AG09309 (cell line): ENCODE measurements at places on chromosomes 16 and 17.
A peak's percentile ranks its signal among the peaks of the same experiment; 100 is the strongest.

DNA sequence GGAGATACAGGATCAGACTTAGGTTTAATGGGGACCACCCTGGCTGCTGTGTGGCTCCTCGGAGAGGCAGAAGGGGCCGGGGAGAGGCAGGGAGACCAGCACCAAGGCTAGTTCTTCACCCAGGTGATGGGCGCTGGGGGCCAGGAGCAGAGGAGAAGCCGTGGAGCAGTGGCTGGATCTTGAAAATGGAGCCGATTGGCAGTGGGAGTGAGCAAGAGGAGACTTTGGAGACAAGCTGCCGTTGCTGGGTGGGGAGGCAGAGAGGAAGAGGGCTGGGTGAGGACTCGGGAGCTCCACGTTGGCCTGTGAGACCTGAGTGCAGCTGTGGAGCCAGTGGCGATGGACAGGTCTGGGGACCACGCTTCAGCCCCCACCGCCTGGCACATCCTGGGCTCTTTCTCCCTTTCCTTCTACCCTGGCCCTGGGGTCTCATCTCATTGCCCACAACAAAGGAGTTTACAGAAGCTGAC is 9.0 kb downstream of the RAB11FIP4 start:
- DNase-seq: no peak

- DNase-seq: peak; percentile 73
These were observed 662 bp upstream of the TUBB3 start for GRCh38 chr16:89922477-89922883.

GRCh38 chr17:74391771-74392170 is 24.5 kb downstream of the GPR142 start:
- DNase-seq: no peak

- no peak for DNase-seq
These were observed 363.2 kb downstream of the SNX29 start for GRCh38 chr16:12339686-12340085.

- DNase-seq: no peak
These were observed 19.7 kb downstream of the QPRT start for GRCh38 chr16:29698484-29699323.

DNA sequence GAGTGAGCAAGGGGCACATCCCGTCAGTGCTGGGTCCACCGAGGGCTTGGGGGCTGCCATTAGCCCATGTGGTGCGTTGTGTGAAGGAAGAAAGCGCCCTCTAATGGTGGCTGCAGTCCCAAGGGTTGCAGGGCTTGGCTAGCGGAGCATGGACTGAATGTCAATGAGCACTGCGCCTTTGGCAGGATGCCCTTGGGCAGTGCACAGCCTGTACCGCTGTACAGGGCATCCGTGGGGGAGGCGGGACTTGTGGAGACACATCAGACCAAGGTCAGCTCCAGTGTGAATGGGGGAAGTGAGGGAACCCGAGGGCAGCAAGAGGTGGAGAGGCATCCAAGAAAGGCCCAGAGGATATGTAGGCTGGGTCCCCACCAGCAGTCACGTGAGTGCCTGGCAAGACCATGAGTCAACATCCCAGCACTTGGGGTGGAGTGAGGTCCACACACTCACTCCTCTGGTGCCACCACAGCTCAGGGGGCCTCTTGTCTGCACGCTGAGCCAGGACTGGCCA is 75.5 kb upstream of the MED9 start:
- DNase-seq: no peak

- DNase-seq: no peak
These were observed 69.2 kb downstream of the MAP2K4 start for GRCh38 chr17:12089809-12090384.

- no peak for DNase-seq
These were observed 26.0 kb upstream of the CNEP1R1 start for GRCh38 chr16:49998991-49999390.

DNA sequence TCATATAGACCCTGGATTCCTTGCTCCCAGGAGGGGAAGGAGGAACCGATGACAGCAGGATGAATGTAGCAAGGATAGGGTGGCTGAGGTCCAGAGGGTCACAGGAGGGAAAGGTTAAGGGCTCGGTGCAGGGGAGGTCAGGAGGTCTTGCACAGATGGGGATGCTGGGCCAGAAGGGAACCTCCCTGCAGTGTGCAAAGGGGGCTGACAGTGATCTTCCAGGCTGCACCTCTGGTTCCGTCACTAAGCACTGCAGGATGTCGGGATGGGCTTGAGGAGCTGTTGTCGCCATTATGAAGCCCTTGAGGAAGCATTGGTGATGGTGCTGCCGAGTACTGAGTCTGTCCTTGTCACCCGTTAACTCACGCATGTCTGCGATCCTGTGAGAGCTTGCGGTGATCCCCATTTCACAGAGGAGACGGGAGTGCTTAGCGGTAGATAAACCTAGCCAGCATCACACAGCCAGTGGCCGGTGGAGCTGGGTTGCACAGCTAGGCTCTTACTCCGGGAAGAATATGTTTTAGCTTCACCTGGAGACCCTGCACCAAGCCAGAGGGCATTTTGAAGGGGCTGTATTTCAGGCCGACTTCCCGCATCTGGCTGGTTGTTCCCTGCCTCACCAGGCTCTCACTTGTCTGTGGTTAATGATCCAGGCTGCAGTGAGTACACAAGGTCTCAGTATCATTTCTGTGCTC is 120.4 kb downstream of the SNX29 start:
- no peak for DNase-seq

GRCh38 chr17:77839698-77840512 is 118.6 kb upstream of the TNRC6C start:
- no peak for DNase-seq

- DNase-seq: no peak
These were observed 105.6 kb upstream of the TOM1L1 start for GRCh38 chr17:54795046-54795445.

DNA sequence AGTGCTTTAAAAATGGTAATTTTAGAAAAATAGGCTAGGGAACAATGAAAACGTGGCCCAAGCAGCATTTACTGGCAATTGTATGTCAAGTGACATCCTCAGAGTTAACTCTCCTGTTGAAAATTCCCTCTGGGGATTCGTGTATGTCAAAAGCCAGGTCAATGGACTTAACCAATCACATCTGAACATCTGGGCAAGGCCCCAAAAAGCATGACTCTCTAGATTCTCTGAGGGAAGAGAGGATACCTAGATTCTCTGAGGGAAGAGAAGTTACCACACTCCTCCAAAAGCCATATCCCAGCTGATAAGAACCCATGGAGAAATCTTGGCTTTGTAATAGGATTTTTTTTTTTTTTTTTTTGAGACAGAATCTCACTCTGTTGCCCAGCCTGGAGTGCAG is 23.5 kb downstream of the NFE2L1 start:
- no peak for DNase-seq

DNA sequence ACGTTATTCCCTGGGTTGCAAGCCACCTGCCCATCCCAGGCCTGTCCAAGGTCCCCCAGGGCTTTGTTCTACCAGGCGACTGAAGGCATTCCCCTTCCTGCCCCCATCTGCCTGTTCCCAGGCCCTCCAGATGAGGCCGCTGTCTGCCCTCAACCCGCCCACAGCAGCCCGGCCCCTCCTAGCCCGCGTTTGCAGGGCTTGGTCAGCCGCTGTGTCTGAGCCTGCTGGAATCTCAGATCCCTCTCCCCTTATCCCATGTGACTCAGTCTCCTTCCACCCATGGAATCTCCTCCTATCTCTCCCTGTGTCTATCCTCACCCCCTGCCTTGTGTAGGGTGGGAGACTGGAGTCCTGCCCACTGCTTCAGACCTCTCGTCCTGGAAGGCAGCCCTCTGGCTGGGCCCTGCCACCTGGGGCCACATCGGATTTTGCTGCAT is 186.0 kb upstream of the TNRC6C start:
- DNase-seq: no peak

DNA sequence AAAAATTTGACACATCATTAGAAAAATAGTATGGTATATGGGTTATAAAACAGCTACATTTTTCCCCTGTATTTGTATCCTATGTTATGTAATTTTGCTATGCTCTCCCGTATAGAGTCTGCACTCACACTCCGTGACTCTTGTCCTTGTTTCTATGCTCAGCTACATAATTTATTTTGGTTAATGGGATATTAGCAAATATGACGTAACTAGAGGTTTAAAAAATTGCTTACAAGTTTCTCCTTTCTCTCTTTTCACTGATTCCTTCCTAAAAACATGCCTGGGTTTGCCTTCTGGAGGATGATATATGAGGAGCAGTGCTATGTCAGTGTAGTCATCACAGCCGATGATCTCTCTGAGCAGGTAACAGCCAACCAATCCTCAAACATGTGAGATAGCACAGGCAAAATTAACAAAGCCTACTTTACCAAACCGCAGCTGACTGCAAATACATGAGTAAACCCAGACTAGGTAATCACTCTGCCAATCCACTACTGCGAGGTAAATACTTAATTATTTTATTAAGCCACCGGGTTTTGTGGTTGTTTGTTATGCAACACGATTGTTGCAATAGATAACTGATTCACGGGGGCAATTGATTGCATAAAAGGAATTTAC is 126.9 kb downstream of the KIF2B start:
- no peak for DNase-seq

DNA sequence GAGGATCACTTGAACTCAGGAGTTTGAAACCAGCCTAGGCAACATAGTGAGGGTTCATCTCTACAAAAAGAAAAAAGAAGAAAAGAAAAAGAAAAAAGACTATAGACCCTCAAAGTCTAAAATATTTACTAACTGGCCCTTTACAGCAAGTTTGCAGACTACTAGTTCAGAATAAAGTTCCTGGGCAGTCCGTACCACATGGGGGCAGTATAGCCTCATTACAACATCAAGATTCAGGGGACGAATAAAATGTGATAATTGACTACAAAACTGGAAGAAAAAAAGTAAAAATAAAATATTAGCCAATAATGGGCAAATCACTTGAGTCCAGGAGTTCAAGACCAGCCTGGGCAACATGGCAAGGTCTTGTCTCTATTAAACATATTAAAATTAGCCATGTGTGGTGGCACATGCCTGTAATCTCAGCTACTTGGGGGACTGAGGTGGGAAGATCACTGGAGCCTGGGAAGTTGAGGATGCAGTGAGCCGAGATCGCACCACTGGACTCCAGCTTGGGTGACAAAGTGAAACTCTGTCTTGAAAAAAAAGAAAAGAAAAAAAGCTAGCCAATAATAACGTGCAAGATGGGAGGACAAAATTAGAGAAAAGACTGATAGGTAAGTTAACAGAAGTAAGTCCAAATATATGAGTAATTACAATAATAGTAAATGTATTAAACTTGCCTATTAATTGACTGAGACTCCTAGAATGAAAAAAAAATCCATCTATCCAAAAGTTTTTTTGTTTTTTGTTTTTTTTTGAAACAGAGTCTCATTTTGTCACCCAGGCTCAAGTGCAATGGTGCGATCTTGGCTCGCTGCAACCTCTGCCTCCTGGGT is 129.4 kb upstream of the SEC14L1 start:
- no peak for DNase-seq

- no peak for DNase-seq
These were observed 106.6 kb downstream of the CLEC16A start for GRCh38 chr16:11050944-11051343.

DNA sequence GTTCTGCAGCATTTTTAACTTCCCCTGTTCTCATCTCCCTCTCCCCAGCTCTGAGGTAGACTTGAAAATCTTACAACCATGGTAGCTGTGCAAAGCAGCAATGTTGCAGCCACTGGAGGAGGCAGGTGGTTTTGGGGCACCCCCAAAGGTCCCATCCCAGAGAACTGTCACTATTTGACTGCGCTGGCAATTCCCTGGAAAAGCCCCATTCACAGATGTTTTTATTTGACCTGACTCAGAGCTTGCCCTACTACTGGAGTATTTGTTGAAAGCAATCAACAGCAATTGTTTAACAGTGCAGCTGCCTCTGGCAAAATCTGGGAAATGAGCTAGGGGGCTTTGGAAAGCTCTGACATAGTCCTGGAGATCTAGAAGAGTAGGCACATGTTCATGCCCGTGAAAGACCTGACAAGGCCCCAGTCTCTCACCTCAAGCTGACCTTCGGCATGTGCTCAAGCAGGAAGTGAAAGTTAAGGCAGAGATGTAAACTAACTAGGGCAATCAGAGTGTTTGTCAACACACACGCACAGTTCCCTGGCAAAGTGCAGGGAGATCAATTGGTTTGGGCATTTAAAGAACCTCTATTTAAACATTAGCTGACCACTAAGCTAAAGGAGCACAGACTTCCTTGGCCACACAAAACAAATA is 19.7 kb upstream of the PIK3R5 start:
- DNase-seq: no peak

DNA sequence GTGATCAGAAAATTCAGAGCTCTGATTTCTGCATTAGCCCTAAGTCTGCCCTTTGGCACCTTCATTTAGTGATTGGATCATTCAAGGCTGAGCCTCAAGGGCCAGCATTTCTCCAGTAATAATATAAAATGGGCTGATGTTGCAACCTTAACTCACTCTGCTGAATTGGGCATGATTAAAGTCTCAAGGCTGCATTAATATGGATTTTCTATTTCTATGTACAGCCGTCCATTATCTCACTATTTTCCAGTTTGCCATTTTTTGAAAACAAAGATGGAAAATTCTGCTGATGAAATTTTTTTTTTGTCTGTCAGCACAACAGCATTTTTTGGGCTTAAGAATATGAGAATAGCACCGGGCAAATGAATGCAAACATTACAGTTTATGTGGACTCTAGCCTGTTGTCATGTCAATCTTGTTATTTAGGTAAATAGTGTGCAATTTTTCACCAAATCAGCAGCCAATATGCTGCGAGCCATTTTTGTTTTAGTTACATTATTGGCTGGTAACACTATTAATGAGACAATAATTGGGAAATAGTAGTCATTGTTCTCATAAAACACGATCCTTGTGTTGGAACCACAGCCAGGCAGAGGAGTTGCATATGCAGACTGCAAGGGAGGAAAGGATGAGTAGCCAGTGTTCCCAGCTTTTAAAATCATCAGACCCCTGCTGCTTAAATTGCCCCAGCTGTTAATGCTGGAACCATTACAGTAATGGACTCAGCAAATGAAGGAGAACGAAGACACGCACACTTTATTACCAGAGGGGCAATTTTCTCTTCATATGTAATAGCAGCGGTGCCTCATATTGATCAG is 10.5 kb downstream of the FTO start:
- DNase-seq: no peak

- DNase-seq: no peak
These were observed 133.6 kb downstream of the HS3ST3B1 start for GRCh38 chr17:14434506-14434905.
